ENCODE measurements at places on chromosomes 3 and 15. TPM values are rescaled to one million over a fixed set of nuclear protein-coding genes. Genes with fewer than 3 reads are reported as not detected.

Gene LINGO1
- 1.3 TPM for total RNA-seq

Gene SLC27A2
- 31.2 TPM for total RNA-seq

Gene SLC12A1
- total RNA-seq = not detected

GRCh38 chr3:168655611-168656010 is 559.9 kb upstream of the GOLIM4 start:
- no peak overlapping the region for H3K27ac ChIP-seq
- H3K4me3 ChIP-seq = no peak overlapping the region
- no peaks in the 10 kb centered on the region for H3K36me3 ChIP-seq
- H3K27me3 ChIP-seq = no peaks in the 10 kb centered on the region
- no peak for DNase-seq

- no peak overlapping the region for H3K27ac ChIP-seq
- no peaks in the 10 kb centered on the region for H3K4me1 ChIP-seq
- no peak overlapping the region for H3K4me3 ChIP-seq
These were observed 130.1 kb downstream of the TAFA4 start for GRCh38 chr3:68802111-68802870.

GRCh38 chr3:73664389-73664788 is 39.6 kb upstream of the PDZRN3 start:
- H3K27me3 ChIP-seq = no peaks in the 10 kb centered on the region
- H3K4me3 ChIP-seq = no peak overlapping the region
- H3K36me3 ChIP-seq = no peaks in the 10 kb centered on the region
- no peak overlapping the region for H3K27ac ChIP-seq
- H3K4me1 ChIP-seq = peaks cover 8% of the 10 kb centered on the region
- DNase-seq = no peak

Gene C3orf70
- total RNA-seq = 11.2 TPM

Measured in Caco-2 (cell line).